ENCODE measurements at places on chromosomes 4 and X.

DNA sequence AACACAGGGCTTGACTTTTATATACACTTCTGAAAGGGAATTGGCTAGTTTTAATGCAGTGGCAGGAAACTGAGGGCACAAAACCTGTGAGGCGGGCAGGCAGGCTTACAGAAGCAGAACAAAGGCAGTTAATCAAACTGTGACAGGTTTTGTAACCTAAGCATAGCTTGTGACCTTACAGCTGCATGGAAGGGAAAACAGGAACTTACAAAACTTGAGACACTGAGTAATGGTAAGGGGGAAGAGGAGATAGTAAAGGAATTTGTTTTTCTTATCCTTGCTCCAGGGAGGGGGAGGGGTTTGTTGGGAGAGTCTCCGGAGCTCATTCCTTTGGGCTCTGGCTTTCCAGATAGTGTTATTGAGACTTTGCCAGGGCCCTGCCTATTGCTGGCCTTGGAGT lies 55.6 kb downstream of the SLITRK4 start:
- no peak for DNase-seq

DNA sequence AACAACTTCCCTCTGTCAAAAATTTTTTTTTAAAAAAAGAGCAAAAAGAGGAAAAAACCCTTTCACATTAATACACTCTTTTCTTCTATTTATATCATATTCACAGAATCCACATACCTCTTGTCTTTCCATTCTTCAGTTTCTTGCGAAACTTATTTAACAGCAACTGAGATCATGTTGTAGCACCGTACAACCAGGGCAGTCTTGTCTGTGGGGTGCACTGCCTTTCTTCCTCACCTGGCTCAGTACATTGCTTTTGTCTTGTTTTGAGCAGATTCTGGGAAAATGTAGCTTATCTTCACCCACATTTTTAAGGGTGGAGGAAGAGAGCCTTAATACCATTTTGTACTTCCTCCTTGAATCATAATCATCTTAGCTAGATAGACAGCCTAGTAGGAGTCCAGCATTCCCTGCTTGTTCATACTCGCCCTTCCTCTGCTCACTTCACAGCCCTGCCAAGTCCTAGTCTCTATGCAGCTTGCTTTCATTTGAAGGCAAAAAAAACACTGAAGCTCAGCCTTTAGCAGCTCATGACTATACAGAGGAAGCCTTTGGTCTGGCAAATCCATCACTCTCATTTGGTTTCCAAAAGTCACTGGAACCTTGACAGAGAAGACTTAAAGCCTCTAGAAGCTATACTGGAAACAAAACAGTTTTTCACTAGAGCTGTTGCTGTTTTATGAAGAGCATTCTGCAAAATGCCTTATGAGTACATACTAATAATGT lies 140.6 kb upstream of the BANK1 start:
- no peak for DNase-seq

- no peak for DNase-seq
Measured at GRCh38 chr4:3414421-3415279, 27.1 kb upstream of the HGFAC start.

DNA sequence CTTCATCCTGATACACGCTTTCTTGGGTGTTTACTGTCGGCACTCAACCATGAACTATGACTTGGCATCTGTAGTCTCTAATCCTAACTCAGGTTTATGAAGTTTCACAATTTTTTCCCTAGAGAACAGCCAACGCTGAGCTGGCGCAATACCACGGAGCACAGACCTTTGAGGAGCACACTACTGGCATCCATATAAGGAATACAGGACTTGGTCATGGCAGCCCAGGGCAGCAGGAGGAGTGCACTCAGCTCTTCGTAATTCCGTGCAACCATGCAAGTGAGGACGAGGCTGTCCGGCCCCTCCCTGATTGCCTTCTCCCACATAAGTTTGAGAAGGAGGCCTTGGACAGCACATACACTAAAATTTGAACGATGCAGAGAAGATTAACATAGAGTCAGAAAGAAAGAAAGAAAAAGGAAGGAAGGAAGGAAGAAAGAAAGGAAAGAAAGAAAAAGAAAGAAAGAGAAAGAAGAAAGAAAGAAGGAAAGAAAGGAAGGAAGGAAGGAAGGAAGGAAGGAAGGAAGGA lies 41.0 kb upstream of the PDLIM5 start:
- DNase-seq, result no peak

GRCh38 chr4:159540501-159540900 lies 437.6 kb downstream of the RAPGEF2 start:
- no peak for DNase-seq

DNA sequence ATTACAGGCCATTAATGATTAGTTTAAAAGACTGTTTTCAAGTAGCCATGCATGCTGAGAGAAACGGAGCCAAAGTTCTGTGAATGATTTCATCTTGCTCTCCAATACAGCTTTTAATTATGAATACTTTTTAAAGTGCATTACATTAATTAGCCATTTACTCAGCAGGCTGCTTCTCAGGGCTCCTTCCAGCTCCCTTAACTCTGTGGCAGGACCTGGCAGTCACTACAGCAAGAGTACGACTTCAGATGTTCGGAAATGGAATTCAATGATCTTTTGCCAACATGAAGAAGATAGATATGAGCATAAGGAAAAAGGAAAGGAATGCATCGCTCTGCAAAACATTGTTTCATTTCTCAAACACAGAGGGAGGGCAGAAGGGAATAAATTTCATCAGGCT lies 987.2 kb downstream of the PDHA2 start:
- DNase-seq, result no peak
